NCI-H1092 (cell line): ENCODE measurements at places on chromosomes 2 and 18.

DNA sequence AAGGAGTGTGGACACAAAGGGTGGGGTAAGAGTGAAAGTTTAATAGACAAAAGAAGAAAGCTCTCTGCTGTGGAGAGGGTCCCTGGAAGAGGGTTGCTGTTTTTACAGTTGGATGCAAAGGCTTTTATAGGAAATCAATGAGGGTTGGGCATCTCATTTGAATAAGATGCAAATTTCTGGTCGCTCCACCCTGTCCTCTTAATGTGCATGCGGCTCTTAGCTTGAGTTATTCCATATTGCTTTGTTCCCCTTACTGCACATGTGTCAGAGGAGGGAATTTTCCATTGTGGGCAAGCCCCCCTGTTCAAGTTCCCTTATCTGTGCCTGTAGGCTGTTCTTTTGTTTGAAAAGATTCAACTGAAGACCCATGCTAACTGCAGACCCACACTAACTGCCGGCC, 326.5 kb downstream of the BCL11A start:
- DNase-seq: no peak

DNA sequence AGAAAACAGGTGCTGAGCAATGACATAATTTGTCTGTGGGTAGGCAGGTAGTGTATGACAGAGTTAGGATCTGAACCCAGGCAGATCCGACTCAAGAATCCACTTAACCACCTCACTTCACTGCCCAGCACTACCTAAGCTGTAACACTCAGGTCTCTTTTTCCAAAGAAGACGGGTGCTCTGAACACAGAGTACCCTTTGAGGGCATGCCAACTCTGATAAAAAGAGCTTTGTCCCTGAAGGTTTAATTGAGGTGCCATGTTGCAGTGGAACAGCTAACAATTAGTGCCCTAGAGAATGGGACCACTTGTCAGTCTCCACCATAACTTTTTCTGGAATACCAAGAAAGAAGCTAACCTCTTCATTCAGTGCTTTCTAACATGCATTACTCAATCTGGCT, 11.3 kb downstream of the ABHD3 start:
- DNase-seq: no peak

DNA sequence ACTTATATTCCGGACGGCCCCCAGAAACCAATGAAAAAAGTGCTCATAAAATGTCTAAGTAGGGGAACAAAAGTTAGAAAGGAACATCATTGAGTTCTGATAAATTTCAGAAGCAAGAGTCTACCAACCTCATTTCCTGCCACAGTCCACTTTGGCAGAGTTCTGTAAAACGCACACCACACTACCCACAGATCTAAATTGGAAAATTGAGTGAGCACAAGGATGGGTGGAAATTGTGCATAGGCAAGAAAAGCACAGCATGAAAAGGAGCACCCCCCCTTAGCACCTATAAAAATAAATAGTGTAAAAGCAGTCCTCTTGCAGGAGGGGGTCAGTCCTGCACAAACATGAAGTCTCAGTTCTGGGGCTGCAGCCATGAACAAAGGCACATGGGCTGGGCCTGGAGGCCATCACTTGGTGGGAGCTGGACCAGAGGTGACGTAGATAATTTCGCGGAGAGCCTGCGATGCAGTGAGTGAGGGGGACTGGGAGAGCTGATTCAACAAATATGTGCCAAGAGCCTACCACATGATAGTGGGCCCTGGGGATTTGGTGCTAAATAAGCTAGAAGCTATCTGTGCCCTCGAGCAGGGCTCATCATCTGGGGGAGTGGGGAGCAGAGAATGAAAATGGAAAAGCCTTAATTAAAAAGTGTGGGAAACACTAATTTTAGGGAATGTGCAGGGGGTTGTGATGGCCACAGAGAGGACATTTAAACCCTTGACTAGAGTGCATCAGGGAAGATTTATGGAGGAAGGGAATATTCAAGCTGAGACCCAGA, 48.9 kb upstream of the SPP2 start:
- DNase-seq: no peak

- DNase-seq: no peak
Observed at GRCh38 chr18:10138719-10139118, 224.9 kb downstream of the VAPA start.

DNA sequence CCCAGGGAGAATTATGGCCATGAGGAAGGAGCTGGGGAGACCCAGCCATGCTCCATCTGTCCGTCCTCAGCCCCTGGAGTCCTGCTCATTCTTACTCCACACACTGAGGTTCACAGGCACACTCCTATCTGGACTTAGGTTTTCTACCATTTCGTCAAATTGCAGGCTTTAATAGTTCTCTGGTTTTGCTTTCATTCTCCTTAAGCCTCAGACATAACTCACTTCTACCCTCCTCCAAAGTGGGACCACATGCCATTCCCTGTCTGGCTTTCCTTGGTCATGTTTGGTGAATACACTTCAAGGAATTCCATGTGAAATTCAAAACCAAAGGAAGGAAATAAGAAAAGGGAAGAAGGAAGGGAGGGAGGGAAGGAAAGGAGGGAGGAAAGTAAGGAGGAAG, 115.7 kb downstream of the CMPK2 start:
- DNase-seq: no peak

DNA sequence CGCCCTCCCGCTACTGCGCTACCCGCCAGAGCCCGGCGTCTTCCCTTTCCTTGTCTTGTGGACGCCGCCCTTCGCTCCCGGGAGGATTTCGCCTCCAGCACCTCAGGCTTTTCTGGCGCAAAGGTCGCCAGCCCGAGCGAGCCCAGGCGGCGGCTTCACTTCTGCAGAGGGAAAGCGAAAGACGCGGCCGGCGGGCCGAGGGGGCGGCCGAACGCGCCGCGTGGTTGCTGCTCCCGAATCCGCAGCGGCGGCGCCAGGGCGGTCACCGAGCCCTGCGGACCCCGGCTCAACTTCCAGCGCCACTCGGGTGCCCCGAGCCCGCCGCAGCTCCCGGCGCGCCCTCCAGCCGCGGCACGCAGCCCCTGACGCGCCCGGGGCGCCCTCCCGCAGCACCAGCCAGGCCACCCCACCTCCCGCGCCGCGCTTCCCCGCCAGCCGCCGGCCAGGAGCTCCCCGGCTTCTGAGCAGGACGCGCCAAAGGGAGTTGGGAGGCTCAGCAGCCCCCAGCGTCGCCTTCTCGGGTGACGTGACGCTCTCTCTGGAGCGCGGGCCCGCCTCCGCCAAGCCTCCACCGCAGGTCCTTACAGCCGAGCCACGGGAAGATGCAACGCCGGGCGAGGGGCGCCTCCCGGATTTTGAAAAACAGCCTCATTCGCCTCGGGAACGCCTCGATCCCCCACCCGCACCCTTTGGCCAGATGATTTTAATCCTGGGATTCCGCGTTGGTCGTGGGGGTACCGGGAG, 84.9 kb upstream of the EPB41L3 start:
- DNase-seq: no peak

GRCh38 chr18:13649397-13650390, 76.7 kb downstream of the FAM210A start:
- no peak for DNase-seq

GRCh38 chr18:68152770-68153169, 562.1 kb downstream of the TMX3 start:
- no peak for DNase-seq
